ENCODE measurements at places on chromosomes 16 and 17.

GRCh38 chr17:49746791-49747490 lies 17.0 kb downstream of the FAM117A start:
- no peak for DNase-seq

DNA sequence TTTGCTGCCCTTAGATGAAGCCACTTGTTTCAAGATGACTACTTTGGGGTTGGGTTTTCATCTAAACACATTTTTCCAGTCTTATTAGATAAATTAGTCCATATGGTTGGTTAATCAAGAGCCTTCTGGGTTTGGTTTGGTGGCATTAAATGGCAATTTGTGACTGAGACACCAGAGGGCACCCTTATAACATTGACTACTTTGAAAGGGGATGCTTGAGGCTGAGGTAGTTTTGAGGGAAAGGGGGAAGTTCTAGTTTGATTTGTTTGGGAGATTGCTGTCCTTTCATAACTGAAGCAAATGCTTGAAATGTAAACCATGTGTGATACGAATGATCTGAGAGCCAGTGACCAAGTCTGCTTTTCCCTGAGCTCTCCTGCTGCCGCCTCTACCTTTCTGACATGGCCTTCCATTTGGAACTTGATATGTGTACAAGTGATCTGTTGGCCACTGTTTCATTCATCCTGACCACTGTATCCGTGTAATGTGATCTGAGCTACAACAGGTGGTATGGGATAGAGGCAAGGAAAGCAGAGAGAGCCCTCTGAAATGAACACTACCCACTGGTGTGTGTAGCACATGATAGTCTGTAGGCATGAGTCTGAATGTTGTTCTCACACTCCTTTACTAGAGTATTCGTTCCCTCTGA lies 5.8 kb upstream of the RARA start:
- DNase-seq, result no peak

- DNase-seq, result no peak
Observed at GRCh38 chr16:73390491-73390890, 342.6 kb upstream of the ZFHX3 start.

GRCh38 chr17:21001111-21001812 lies 41.5 kb downstream of the USP22 start:
- DNase-seq, result no peak

DNA sequence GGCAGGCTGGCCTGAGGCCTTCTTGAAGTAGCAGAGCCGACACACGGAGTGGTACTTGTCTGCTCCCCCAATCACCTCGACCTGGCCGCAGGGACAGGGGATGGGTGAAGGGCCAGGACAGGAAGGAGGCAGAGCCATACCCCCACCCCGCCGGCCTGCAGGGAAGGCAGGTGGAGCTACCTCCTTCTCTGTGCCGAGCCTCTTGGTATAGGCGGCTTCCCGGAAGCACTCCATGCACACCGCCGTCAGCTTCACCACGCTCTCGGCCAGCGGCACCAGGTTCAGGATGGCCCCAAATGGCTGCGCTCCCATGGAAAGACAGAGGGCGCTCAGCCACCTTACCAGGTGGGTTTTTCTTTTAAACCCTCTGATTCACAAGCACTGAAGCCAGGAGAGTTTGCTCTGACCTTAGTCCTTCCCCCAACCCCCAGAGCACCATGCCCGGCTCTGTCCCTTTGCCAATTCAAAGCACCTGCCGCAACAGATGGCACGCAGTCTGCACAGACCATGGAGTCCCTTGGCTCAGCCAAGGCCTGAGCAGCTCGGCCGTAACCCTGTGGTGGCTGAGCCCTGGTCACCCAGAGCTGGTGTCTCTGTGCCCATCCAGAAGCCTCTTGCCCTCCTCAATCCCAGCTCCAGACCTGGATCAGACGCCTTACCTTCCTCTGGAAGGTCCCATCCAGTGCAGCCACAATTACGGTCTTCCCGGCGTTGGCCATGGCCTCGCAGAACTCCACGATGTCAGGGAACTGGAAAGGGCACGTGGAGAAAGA lies 6.7 kb downstream of the SYNGR2 start:
- DNase-seq, result no peak

DNA sequence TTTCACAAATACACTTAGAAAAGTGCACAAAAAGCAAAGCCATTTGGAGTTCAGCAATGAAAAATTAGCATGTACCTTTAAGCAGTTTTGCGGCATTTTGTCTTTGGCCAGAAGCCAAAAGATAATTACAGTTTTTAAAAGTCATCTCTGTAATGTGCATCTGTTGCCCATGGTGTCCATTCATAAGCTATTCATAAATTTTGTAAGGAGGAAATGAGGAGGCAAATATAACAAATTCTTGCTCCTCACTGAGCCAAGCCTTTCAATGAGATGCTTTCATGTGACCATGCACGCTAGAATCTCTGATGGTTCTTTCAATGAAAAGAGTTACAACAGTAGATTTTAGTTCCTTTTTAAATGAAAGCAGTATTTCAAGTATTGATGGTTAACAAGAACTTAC lies 247.1 kb upstream of the MON1B start:
- DNase-seq, result no peak

DNA sequence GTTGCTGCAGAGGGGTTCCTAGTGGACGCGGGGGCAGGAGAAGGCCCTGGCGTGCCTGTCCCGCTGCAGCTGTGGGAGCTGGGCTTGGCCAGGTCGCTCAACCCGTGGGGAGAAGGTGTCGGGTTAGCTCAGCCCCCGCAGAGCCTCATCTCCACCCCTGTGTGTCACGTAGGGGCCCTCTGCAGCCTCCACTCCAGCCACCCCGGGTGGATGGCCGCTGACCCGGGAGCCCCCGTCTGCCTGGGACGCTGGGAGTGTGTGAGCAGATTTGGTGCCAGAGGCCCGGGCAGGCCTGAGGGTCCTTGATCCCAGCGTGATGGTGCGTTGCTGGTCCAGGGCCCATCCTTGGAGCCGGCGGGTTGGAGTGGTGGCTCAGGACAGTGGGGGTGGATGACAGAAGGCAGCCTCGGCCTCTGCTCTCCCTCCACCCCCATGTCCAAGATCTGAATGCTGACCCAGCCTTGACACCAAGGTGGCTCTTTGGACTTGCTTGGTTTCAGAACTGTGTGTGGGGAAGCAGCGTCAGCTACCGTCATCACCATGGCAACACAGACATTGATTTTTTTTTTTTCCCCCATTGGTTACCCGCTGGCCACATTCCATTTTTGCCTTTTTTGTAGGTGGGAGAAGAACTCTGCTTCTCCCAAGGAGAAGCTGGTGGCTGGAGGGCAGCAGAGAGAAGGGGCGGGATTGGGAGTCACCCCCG lies 35.7 kb downstream of the BAIAP2 start:
- peak; percentile 37 for DNase-seq

DNA sequence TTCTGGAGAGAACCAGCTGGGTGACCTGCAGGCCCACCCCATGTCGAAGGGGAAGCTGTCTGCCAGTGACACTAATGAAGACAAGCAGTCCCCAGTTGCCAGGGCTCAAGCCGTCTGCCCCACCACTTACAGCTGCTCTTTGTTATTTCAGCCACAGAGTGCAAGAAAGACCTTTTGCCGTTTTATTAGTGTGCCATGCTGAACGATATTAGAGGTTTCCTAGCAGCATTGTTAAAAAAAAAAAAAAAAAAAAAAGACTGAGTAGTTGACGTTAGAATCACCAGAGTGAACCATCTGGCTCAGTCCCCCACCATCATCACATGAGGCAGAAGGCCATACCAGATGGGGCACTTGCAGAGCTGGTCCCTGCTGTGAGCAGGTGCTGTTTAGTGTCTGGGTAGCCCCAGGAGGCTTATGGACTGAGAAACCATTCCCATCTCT lies 26.5 kb upstream of the SLC39A11 start:
- no peak for DNase-seq

GRCh38 chr16:28923231-28923587 lies 1.8 kb downstream of the RABEP2 start:
- DNase-seq, result no peak

GRCh38 chr17:79812353-79813258 lies 15.7 kb upstream of the CBX8 start:
- DNase-seq, result peak; percentile 54

DNA sequence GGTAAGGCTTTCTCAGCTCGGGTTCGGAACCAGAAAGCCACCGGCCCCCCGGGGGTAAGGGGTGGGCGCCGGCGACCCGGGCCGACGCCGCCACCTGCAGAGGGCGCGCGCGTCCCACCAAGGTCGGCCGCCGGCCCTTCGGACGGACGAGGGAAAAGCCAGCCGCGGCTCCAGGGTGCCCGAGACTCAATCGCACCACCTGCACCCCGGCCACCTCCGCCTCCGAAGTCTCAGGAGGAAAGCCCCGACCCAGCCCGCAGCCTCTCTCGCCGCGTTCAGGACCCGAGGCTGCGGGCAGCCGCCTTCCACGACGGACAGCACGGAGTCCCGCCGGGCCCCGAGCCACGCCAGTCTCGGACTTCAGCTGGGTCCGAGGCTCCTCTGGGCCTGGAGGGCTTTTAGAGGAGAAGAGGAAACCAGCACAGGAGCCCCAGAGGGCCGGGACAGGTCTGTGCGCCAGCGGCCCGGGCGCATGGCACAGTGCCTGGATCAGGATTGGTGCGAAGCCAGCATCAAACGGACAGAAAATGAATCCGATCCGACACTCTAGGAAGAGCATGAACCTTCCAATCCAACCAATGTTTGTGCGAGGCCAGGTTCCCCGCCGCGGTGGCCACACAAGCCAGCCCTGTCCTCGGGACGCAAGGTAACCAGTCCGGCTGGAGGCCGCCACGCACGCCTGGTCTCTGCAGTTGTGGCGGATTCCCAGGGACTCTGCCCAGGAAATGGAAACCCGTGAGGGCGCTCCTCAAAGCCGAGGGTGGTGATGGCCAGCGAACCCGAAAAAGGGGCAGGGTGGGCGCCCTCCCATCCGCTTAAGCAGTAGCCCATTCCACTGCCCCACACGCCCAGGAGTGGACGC lies 6.7 kb downstream of the CBX8 start:
- DNase-seq, result peak; percentile 50

- DNase-seq, result peak; percentile 89
Observed at GRCh38 chr16:20409398-20410120, at the start of gene ACSM5. Gene ACSM5, plus strand, starts transcription at chr16:20409534. Its CDS starts 1,951 bp downstream, at chr16:20411485.

DNA sequence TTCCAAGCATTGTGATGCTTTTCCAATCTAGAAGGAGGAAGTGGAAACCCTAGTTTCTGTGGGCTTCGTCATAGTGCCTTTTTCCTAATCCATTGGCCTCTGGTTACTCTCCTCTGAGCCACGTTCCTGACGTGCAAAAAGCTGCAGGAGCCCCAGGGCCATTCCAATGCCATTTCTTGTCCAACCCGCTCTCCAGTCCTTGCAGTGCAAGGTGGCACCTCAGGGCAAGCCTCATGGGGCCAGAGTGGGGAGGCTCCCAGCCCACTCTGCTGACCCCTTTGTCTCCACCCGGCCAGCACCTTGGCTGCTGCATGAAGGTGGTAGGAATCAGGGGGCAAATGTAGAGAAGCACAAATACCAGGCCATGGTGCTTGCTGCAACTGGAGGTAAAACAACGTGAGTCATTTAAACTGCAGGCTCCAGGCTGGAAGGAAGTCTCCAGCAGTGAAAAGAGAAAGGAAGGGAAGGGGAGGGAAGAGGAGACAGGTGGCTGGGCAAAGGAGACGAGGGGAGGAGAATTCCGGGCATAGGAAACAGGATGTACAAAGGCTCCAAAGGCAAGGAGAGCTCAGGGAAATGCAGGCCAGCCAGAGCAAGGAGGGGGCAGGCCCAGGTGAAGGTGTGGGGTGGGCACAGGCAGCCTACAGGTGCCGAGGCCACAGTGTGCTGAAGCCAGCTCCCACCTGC lies 168.2 kb upstream of the TNRC6C start:
- no peak for DNase-seq

DNA sequence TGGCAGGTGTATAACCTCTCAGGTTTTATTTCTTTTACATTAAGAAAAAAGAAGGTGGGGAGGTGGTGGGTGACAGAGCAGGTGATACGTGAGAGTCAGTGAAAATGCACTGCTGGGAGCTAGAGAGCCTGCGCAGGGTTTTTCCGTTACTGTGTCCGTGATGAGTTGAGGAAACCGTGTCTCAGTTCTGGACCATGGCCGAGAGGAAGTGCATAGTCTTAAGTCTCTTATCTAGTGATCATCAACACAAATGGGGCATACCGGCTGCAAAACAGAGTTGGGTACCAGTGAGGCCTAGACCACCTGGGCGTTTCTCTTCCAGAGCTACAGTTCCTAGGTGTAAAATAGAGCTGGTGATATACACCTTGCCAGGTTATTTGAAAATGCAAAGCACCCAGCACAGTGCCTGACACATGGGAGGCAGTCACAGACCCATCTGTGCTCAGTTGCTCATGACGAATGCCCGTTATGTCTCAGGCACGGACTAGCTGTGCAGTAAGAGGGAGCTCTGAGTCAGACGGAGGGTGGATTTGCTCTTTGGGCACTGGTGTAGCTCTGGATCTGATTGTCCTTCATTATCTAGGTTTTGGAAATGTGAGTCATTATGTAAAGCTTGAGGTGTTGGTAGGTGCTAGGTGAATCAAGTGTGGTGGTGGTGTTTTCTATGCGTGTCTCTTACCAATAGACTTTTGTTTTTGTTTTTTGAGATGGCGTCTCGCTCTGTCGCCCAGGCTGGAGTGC lies 60.9 kb downstream of the RPTOR start:
- no peak for DNase-seq

DNA sequence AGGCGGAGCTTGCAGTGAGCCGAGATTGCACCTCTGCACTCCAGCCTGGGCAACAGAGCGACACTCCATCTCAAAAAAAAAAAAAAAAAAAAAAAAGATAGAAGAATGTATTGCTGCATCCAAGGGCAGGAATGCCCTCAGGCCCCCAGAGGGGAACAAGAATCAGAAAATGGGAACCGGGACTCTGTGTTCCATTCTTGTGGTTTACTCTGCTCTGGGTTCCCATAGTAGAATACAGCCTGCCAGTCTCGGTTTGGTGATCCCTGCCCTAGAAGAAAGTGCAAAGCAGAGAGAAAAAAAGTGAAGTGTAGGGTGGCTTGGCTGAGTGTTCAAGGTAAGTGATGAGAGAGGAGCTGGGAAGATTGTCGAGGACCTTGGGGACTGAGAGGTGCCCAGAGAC lies 27.4 kb upstream of the KDM6B start:
- no peak for DNase-seq

- no peak for DNase-seq
Observed at GRCh38 chr17:8466873-8467272, 31.2 kb downstream of the NDEL1 start.

DNA sequence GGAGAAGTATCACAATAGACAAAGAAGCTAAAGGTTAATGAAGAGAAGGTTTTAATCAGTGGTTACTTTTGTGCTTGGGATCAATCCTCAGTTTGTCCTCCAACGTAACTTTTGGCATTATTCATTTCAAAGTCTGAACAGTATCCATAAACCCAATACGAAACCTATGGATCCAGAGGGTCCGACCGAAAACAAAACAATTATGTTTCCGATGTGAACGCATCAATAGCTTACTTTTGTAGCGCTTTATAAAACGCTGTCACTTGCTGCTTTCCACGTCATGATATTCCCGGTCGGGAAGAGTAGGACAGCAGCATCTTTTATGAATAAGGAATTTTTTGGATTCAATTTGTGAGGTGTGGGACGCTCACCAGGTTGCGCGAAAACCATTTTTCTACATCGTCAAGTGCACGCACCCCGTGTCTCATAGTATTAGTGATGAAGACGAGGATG lies 383.8 kb downstream of the ZFHX3 start:
- DNase-seq, result no peak

- no peak for DNase-seq
Observed at GRCh38 chr16:27508476-27508875, 41.2 kb downstream of the GTF3C1 start.
